ENCODE measurements at places on chromosomes 6 and 20. TPM values are rescaled to one million over a fixed set of nuclear protein-coding genes. Genes with fewer than 3 reads are reported as not detected.

DCBLD1 gene
- total RNA-seq: 28.8 TPM

SALL4 gene
- total RNA-seq: 0.05 TPM

UBE2C gene
- 112 TPM for total RNA-seq

CALHM6 gene
- 2.4 TPM for total RNA-seq

L3MBTL3 gene
- 4.5 TPM for total RNA-seq

BPIFB2 gene
- total RNA-seq: not detected

SAMD3 gene
- not detected for total RNA-seq

PAX1 gene
- total RNA-seq: not detected

Measured in airway epithelial cell (primary cell).